ENCODE measurements at places on chromosomes 7 and 10. TPM values are rescaled to one million over a fixed set of nuclear protein-coding genes. Genes with fewer than 3 reads are reported as not detected.
A peak's percentile ranks its signal among the peaks of the same experiment; 100 is the strongest.

DNA sequence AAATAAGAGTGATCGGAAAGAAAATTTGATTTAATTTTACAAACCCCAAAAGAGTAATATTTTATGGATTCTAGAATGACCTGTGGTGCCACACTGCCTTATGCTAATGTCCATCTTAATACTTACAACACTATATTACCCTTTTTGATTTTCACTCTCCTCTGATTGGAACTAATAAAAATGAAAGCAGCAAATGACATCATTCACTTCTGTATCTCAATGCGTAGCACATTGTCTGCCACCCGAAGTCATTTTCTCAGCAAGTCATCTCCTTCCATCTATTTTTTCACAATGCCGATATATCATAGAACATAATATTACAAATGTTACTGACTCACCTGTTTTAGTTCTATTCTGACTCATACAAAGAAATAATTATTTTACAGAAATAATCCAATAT is 127.5 kb upstream of the PCLO start:
- no peak for DNase-seq

DNA sequence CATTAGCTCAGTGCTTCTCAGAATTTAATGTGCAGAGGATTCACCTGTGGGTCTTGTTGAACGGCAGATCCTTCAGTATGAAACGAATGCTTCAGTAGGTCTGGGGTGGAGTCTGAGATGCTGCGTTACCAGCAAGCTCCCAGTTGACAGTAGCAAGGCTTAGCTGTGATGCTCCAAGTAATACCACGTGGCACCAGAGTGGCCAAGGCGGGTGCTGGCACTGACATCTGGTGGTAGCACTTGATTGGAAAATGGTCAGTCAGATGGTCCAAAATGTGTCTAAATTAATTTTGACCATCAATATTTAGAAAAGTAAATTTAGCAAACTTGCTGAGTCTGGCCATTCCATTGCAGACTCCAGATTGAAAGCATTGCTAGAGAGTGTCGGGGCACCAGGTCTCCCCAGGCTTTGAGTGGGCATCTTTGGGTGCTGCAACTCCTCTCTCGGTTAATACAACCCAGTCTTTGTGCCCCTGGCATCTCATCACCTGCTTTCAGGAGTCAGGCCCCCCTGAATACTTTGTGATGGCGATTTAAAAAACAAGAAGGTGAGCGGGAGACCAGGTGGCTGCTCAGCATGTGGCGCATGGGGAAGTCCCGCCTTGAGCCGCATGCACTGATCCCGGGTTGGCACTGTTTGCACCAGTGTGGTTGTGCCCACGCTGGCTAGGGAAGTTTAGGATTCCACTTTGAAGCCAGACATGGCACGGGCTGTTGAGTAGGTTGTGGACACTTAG is 130.1 kb downstream of the NT5C2 start:
- no peak for DNase-seq

Gene PMS2
- total RNA-seq: 17.8 TPM

GRCh38 chr7:80941208-80941758 is 22.4 kb upstream of the SEMA3C start:
- DNase-seq: peak; percentile 79

Gene VSTM4
- total RNA-seq: 1.1 TPM

Gene HOXA10
- total RNA-seq: not detected

DNA sequence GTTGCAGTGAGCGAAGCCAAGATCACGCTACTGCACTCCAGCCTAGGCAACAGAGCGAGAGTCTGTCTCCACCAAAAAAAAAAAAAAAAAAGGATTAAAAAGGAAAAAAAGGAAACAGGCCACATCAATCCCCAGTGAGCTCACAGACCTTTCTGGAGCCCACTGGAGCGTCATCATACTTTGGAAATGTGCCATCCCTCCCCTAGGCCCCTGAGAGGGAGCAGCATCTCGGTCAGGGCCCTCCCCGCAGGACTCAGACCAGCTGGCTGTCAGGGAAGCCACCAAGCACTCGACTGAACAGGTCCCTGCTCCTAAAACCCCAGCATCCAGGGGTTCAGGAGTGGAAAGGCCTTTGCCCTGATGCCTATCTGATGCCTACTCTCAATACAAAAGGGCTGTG is 97.9 kb upstream of the SH2B2 start:
- no peak for DNase-seq

DNA sequence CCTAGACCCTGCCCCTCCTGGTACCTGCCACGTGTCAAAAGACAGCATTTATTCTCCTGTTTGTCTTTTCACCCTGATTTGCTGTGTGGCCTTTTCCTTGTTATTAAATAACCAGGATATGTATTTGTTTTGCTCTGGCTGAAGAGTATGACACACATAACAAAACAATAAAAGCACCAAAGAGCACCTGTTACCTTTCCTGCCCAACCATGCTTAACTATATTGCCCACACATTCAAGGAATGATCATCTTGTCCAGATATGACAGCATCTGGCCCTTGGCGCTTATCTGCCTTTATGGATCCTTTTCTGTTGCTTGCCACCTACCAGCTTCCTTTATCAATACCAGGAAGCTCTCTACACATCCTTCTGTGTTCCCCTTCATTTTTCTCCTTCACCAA is 357.7 kb downstream of the FGFR2 start:
- DNase-seq: no peak

Gene ADRB1
- 0.62 TPM for total RNA-seq

GRCh38 chr7:20270371-20270770 is 53.2 kb upstream of the MACC1 start:
- DNase-seq: no peak

DNA sequence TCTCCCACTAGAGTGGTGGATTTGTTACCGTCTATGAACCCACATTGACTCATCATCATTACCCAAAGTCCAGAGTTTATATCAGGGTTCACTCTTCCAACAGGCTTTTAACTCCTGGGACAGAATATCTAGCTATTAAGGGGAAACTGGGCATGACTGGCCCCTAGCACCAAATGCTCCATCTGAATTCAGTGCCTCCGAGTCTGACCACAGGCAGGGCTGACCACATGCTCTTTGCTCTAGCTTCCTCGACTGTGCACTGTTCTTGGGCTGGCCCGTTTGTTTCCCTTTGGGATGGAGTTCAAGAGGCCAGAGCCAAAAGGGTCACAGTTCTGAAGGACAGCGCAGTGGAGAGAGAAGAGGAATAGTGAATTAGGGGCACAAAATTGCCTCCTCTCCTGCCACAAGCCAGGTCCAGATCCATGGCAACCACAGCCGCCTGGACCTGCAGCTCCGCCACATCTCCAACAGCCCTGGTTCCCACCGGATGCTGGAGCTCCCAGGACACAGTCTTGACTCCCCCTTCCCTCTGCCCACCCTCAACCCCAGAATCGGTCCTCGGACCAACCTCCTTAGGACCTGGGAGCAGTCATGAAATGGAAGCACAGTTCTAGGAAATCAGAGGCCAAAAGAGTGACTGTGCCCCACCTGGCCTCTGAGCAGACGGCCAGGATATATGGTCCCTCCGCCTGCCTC is 16.2 kb downstream of the CAMK2G start:
- DNase-seq: no peak

Gene RNLS
- total RNA-seq: 9.2 TPM

DNA sequence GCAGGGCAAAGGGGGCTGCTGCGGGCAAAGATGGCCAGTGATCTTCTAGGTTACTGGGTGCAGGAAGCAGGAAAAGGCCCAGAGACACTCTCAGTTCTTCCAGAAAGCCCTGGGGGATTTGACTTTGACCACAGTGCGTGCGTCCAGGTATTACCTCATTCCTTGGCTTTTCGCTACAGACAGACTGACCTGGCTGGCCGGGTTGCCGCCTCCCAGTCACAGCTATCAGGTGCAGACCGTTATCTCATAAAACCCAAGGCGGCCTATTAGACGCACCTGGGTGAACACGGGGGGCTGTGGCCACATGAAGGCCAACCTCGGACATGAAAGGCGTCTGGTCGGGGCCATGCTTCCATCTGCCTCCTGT is 80.3 kb downstream of the FOXL3 start:
- no peak for DNase-seq

GRCh38 chr7:106736508-106737201 is 75.7 kb upstream of the CCDC71L start:
- peak; percentile 63 for DNase-seq

GRCh38 chr10:59648711-59649201 is 60.9 kb downstream of the SLC16A9 start:
- peak; percentile 67 for DNase-seq

DNA sequence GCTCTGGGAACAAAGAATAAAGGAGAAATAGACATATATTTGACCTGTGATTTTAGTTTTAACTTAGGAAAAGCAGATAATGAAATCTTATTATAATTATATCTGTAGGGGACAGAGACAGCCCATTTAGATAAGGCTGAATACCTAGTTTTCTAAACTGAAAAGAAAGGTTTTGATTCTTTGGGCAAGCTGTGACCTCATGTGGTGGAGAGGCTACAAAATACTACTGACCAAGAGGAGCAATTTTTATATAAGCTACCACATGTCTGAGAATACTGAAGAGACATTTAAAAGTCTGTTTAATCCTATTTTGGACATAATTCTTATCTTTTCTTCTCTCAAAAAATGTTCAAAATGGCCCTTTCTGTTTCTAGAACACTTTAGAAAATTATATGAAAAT is 271.0 kb downstream of the MTERF1 start:
- DNase-seq: no peak
